Immature natural killer cell (primary cell): ENCODE measurements at places on chromosomes 13 and 19. TPM values are rescaled to one million over a fixed set of nuclear protein-coding genes. Genes with fewer than 3 reads are reported as not detected.

ZNF541 gene
- not detected for polyA plus RNA-seq

ZNF235 gene
- polyA plus RNA-seq = 1.8 TPM

SLC5A5 gene
- polyA plus RNA-seq = 1.4 TPM

TJP3 gene
- polyA plus RNA-seq = not detected
